ENCODE measurements at places on chromosomes 2 and 18. TPM values are rescaled to one million over a fixed set of nuclear protein-coding genes. Genes with fewer than 3 reads are reported as not detected.

DNA sequence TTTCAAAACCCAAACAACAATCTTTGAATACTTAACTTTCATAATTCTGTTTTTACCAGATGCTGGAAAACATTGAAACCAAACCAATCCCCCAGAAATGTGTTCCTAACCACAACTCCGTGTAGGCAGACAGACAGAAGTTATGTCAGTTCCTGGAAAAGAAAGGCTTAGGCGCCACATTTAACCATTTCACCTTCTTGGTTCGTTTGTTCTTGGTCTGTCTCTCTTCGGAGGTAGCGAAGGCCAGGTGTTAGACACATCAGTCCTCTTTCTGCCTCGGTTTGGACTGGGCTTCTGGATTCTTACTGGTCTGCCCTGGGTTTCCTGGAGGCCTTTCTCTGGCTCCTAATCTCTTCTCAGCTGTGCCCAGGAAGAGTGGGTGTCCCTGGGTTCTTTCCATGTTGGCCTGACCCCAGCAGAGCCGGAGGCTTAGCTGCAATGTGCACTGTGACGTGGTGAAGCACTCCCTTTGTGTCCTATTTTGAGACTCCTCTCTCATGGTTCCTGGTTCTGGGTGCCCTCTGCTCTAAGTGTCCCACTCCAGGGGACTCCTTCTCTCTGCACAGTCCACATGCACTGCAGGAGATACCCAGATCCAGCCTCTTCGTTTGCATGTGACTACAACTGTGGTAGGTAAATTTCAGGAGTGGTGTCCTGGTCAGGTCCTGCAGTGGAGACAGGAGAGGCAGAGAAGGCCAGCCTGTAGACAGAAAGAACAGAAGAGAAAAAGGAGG lies 23.1 kb upstream of the RAB31 start:
- peak; percentile 69 for DNase-seq

Gene FOXI3
- not detected for total RNA-seq

- DNase-seq, result no peak
Observed at GRCh38 chr2:74007121-74007520, 22.4 kb downstream of the TET3 start.

DNA sequence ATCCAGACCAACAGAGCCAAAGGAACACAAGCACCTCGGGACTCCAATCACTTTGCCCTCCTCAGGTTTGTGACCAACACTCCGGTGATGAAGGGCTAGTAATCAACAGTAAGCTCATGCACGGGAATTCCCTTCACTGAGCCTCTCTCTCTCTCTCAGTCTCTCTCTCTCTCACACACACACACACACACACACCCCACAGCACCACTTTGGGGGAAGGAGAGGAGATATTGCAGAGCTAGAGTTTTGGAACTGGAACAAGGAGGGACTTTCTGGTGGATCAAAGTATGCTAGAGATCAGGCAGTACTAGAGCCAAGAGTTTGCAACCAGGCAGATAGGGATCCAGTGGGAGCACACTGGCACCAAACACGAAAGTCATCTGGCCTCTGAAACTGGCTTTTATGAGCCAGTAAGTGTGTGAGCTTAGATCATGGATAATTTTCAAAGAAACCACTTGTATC lies 98.7 kb downstream of the ANKRD44 start:
- DNase-seq, result no peak

GRCh38 chr2:61109291-61109690 lies 43.6 kb downstream of the SANBR start:
- DNase-seq, result no peak

DNA sequence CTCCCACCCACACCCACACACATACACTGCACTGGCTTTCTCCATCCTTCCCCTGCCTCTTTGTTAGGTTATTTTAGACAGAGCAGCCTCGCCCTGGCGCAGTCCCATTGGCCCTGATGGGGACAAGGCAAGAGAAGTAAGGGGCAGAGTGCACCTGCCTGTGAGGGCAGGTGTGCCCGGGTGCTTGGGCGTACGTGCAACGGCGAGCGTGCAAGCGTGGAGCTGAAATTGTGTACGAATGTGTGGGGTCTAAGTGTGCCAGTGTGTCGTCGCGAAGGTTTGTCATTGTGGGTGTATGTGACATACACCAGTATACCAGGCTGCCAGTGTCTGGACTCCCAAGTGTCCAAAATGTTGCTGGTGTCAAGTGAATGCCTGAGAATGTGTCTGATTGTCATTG lies 544 bp downstream of the LRATD1 start:
- DNase-seq, result peak; percentile 25

DNA sequence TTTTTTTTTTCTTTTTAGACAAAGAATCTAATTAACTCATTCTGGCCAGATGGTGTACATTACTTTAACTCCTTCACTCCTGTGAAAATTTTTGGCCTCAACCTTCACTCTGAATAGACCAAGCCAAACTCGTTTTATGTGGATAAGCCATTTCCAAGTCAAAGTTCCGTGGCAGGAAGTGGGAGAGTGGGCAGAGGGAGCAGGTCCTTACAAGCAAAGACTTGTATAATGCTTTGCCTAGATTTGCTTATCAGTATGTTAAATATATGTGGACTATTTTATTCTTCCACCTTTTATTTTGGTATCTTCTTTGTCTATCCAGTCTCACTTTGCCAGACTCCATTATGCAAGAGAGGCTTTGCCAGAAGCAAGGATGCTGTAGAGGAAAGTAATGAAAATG lies 178.1 kb upstream of the TNP1 start:
- DNase-seq, result no peak

Gene ANO7
- 1.1 TPM for total RNA-seq

Gene RRM2
- total RNA-seq, result 1.3 TPM

- no peak for DNase-seq
Observed at GRCh38 chr2:8563814-8564474, 117.9 kb upstream of the ID2 start.

DNA sequence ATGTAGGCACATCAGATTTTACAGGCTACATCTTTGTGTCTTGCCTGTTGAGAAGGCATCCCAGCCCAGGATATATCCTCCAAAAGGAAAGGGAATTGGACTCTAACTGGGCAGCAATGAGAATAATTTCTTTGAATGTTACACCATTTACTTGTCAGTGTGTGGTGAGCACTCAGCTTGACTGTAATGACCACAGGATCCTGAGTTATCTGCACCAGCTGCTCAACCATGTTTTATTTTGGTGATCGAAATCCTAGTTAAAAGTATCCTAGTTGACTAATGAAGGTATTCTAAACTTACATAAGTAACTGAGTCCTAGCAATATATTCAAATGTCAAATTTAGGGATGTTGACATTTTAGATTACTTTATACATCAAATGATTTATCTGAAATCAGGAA lies 123.0 kb downstream of the MYO3B start:
- no peak for DNase-seq

GRCh38 chr2:172342078-172342477 lies 85.3 kb upstream of the ITGA6 start:
- no peak for DNase-seq

Gene SPHKAP
- 124 TPM for total RNA-seq

Gene FKBP1B
- total RNA-seq, result 3.2 TPM

GRCh38 chr2:181971032-181971431 lies 14.6 kb upstream of the PPP1R1C start:
- DNase-seq, result no peak

Gene ALPI
- not detected for total RNA-seq

Gene REG1B
- total RNA-seq, result not detected

Gene GKN1
- not detected for total RNA-seq

DNA sequence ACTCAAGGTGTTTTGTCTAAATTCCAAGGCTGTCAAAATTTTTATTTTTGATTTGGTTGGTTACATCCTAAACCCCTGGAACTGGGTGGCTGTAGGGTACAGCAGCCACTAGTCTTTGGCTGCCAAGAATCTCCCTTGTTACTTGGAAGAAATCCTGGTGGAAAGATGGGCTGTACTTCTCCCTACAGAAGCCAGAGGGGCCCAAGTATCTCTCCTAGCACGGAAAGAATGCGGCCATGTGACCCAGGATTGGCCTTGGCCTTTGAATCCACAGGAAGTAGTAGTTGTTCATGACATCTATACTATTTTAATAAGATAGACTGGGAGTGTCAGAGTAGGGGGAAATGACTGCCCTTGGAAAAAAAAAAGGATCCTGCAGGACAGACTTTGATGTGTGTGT lies 54.4 kb upstream of the MYO3B start:
- no peak for DNase-seq

GRCh38 chr2:120343100-120343432 lies 2.9 kb upstream of the INHBB start:
- DNase-seq, result no peak

Measured in left ventricle myocardium superior (tissue), 1 donor.